ENCODE measurements at places on chromosomes 16 and 17.

DNA sequence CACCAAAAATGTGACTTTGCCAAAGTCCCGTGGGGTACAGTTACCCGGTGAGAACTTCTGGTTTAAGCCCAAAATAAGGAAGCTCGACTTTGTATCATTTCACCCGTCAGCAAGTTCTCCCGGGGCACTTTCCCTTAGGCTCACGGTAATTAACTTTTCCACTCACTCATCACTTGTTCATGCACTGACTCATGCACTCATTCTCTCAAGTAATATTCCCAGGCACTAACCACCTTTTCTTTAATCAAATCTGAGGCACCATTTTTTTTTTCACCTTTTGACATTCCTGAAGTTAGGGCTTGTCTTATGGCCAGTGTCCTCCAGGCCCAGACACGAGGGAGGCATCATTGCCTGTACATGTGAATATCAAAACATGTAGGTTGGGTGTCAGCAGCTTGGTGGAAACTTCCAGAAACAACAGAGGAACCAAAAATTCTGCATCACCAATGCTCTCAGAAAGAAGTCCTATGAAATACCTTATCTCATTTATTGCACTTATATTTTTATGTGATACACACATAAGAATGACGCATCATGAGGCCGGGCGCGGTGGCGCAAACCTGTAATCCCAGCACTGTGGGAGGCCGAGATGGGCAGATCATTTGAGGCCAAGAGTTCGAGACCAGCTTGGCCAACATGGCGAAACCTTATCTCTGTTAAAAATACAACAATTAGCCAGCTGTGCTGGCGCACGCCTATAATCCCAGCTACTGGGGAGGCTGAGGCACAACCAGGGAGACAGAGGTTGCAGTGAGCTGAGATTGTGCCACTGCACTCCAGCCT is 36.1 kb upstream of the ATP2C2 start:
- DNase-seq, result no peak

DNA sequence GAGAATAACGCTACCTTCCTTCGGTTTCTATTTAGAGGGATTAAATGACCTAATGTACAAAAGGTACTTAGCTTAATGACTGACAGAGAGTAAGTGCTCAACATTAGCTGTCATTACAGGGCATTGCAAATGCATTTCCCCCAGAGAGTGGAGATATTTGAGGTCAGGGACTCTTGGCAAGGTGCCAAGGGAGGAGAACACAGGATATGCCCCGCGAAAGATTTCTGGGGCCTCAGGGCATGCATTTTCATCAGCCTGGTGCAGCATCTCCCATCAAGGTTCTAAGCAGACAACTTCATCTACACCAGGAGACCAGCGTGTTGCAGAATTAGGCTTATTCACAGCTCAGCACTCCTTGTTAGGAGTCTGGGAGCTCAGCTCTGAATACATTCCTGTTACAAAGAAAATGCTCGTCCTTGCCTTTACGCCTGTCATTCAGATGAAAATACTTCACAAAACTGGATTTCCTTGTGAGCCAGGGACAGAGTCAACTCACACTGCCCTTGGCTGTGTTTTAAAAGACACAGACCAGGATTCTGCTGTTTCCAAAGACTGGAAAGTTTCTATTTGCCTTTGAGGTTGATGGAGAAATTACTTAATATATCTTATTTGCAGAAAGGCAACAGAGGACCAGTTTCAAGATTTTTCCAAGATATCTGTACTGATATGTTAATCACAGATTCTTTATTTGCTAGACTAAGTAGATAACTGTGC is 108.2 kb downstream of the VAT1L start:
- no peak for DNase-seq

GRCh38 chr16:89156740-89157645 is 14.6 kb upstream of the CDH15 start:
- DNase-seq, result no peak

DNA sequence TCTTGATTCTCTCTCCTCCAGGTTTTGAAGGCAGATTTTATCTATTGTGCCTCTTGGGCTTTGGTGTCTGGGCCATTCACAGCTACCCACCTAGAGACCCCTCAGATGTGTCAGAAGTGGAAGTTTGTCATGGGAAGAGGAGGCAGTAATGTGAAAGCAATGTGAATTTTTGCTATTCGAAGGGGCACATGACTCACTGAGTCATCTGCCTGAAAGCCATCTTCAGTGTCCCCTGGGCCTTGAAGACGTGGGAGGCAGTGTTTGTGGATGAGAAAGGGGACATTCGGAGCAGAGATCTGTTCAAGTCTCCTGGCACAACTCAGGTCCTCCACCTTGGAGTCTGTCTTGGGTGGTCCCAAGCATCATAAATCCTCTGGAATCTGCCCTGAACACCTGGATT is 530.2 kb downstream of the NPIPA7 start:
- no peak for DNase-seq

DNA sequence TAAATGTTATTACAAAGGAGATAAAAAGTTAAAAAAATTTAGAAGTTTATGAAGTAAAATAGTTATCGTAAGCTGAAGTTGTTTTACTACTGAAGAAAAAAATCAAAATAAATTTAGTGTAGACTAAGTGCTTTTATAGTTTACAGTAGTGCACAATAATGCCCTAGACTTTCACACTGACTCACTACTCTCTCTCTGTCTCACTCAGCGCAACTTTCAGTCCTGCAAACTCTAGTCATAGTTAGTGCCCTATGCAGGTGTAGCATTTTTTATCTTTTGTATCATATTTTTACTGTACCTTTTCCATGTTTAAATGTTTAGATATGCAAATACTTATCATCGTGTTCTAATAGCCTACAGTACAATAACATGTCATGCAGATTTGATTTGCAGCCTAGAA is 17.7 kb upstream of the TOM1L1 start:
- no peak for DNase-seq

DNA sequence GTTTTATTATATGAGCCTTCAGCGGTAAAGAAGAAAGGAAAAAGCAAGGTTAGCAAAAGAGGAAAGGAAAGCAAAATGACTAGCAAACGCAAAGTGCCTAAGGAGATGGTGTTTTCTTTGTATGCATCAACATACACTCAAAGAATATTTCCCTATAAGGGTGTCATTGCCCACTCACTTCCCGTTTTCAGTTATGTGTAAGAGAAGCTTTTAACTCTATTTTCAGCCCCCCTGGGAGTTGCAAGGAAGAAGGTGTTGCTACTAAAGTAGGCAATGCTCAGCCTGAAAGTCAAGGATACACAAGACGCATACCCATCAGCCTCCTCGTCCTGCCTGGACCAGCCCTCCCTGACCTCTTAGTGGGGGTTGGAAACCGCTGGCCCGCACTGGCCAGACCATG is 267.7 kb upstream of the ZFHX3 start:
- DNase-seq, result no peak

DNA sequence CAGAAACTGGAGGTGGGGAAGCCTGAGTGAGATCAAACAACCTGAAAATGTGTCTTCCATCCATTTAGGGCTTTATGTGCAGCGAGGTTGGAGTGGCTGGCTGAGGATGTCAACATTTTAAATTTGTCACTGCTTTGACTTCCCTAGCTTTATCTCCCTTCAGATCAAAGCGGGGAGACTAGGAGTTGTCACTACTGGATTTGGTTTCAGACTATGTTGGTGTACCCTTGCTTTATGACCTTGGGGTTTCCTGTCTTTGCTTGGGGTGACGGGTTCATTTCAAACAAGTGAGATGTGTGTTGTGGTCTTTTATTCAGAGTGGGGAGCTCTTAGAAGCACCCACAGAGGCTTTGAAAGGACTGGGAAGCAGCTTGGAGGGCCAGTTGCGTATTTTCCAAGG is 25.6 kb downstream of the MSI2 start:
- DNase-seq, result peak; percentile 82

- DNase-seq, result no peak
Measured at GRCh38 chr17:60352071-60352470, 39.9 kb downstream of the USP32 start.

DNA sequence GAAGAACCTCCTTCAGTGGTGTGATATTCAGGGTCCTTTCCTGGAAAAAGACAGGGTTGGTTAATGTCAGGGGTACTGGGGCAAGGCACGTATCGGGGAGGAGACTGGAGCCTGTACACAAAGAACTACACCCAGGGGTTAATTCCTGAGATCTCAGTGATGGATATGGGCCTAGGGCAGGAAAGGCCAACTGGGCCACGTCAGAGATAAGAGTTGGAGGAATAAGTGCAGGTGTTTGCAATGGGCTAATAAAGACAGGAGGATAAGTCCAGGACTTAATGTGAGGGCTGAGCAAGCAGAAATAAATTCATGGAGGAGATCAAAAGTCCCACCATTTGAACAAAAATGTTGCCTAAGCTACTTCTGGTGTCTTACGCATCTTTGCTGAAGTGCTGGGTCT is 10.4 kb upstream of the HERPUD1 start:
- no peak for DNase-seq

DNA sequence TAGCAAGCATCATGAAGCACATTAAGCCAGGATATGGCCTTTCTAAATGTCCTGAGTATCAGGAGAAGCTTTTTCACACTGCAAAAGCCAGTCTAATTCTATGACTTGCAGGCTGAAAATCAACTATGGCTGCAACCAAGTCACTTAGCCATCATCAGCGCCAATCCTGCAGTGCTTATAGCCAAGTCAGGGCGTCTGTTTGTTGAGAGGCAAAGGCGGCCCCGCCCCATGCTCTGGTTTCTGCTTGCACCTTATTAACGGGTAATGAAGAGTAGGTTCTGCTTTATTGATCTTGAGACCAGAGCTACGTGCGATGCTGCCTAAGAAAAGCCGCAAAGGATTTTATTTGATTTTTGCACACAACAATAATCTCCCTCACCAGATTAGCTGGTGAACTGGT is 88.4 kb downstream of the CDH13 start:
- no peak for DNase-seq

DNA sequence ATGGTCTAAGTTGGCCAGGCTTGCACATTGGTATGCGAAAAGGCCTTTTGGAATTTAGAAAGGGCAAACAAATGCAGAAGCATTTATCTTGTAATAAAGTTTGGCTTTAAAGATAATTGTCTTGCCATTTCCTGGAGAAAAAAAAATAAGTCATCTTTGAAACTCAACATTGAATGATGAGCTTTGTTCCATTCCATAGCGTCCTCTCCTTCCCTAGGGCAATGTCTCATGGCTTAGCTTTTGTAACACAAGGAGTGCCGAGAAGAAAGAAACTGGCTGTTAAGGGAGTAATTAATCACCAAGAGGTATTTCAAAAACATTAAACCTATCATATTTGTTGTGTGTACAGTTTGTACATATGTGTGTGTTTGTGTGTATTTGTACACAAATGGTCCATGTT is 372.3 kb downstream of the NPIPA8 start:
- DNase-seq, result no peak

GRCh38 chr17:32664936-32665583 is 178.3 kb downstream of the CDK5R1 start:
- no peak for DNase-seq

- DNase-seq, result no peak
Measured at GRCh38 chr17:49108318-49108717, 24.3 kb upstream of the B4GALNT2 start.

DNA sequence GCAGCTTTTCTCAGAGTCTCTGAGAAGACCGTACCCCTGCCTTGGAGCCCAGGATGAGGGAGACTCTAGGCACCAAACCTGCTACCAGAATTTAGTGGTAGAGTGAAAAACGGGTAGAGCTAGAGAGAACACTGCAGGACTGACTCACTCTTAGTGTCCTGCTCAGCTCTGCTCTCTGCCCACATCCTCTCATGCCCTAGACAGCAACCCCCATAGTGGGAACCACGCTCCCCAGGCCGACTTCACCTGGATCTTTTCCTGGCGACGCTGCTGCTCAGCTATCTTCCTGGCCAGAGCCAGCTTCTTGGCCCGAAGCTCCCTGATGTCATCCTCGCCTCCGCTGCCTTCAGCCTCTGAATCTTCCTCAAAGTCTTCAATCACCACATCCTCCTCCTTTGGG is 26.7 kb downstream of the HIC1 start:
- DNase-seq, result no peak

- no peak for DNase-seq
Measured at GRCh38 chr16:55292491-55292890, 31.5 kb upstream of the IRX6 start.

- DNase-seq, result peak; percentile 48
Measured at GRCh38 chr17:27224526-27225315, 69.2 kb upstream of the WSB1 start.

GRCh38 chr17:10077561-10078299 is 120.7 kb downstream of the GAS7 start:
- DNase-seq, result no peak

DNA sequence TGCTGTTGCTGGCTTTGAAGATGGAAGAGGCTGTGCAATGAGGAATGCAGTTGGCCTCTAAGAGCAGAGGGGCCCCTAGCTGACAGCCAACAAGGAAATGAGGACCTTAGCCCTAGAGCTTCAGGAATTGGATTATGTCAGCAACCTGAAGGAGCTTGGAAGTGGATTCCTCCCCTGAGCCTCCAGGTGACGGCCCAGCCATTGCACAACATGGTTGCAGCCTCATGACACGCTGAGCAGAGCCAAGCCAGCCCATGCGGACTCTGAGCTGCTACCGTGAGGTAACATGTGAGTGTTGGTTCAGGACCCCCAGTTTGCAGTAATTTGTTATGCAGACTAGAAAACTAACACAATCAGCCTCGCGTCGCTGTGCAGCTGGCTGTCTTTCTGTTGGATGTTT is 20.2 kb downstream of the CCDC42 start:
- DNase-seq, result no peak

DNA sequence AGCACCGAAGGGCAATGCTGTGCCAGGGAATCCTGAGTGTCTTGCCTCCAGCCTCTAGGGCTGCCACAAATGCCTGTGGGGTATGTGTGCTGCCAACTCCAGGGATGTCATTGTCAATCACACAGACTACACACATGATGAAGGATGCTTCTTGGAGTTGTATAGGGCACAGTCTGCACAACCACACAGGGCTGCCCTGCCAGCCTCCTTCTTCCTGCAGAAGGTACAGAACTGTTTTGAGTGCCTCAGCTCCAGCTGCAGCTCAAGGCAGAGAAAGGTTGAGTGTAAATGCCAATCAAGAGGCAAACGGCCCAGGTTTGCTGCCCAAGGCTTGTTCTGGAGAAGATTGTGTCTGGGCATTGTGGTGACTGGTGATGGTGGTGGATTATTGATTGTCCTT is 15.6 kb downstream of the SCNN1B start:
- no peak for DNase-seq

GRCh38 chr16:15052747-15053476 is 3.0 kb downstream of the NTAN1 start:
- no peak for DNase-seq

DNA sequence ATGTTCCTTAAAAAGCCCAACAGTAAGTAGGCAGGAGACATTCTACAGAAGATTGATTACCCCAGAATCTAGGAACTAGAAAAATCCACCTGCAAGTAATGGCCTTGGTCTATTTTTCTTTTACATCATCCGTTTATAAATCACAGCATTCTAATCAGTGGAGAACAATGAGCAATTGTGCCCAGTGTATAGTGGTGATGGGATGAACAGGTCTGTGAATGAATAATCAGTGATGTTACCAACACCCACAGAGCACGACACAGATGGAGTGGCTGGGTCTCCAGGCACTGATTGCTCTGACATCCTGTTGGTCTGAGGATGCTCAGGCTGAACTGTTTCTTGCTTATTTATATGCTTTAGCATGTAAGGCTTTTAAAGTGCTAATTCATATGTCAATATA is 1251.2 kb upstream of the CDH8 start:
- no peak for DNase-seq
